Fibroblast of the conjunctiva (primary cell): ENCODE measurements at places on chromosomes 2 and 18.

DNA sequence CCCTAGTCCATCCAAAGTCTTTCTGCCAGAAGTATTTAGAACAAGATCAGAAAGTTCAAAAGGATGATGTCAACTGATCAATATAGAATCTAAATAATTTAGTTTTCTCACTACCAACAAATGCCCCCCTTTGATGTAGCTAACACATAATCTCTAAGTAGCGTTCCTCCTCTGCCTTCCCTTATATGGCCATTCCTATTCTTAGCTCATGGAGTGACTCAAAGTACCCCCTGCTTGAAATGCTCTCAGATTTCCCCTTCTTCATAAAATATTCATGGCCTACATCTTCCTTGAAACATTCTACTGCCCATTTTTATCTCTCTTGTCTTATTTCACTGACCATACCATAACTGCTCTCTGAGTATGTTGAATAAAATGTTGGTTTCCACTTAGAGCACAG is 151.5 kb downstream of the UPP2 start:
- DNase-seq = no peak

DNA sequence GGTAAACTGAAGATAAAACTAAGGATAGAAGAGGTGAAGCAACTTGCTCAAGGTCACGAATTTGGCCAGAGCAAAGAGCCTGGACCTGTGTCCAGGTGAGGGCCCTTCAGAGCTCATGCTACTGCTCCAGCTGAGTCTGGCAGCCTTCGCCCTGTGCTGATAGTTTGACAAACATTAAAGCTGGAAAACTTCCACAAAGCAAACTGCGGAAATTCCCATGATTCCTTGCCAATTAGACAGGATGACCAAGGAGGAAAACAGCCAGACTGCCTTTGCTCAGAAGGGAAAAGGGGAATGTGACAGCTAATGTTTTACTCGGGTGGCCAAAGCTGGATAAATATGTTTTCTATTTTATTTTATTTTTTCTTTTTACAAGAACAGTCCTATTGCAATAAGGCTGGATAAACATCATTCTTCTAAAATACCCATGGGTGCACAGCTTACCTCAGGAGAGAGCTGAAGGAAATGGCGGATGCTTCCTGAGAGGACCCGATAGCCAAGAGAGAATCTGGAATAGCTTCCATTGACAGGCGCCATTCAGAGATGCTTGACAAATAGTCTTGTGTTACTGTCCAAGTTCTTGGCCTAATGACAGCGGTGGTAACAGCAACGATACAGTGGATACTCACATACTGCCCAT is 5.3 kb upstream of the CTAGE1 start:
- no peak for DNase-seq

DNA sequence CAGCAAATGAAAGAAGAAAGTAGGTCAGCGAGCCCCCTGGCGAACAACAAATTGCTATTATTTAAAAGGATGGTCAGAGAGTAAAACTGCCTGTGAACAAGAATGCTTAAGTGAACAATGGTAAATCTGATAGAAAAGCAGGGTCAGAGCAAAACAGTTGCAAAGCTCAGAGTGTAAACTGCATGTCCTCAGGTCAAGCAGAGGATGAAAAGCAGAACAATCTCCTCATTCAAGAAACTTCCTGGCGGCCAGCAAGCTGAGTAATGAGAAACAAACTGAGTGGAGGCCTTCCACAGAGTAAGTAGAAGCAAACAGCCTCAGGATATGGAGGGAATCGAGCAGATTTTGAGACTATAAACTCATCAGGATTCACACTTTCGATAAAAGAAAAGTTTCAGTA is 117.9 kb downstream of the PPP1R1C start:
- no peak for DNase-seq

GRCh38 chr2:38387887-38388286 is 10.8 kb upstream of the ATL2 start:
- DNase-seq = no peak
